ENCODE measurements at places on chromosomes 7 and 10.

DNA sequence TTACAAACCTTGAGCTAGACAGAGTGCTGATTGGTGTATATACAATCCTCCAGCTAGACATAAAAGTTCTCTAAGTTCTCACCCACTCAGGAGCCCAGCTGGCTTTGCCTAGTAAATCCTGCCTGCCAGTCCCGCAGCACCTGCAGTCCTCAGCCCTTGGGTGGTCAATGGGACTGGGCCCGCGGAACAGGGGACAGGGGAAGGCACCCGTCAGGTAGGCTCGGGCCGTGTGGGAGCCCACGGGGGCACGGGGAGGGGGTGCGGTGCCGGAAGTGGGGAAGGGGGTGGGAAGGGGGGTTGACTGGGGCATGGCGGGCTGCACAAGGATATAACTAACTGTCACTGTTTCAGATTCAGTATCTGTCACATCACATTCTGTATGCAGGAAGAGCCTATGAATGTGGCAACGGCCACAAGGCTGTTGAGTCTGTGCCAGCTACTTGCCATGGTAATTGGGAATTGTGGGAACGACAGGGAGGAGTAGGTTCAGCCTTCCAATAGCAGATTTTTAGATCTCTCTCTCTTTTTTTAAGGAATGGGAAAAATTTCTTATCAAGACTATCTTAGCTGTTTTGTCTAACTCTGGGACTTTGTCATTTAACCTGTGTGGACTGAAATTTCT, 205.1 kb upstream of the PLPP4 start:
- no peak for DNase-seq

DNA sequence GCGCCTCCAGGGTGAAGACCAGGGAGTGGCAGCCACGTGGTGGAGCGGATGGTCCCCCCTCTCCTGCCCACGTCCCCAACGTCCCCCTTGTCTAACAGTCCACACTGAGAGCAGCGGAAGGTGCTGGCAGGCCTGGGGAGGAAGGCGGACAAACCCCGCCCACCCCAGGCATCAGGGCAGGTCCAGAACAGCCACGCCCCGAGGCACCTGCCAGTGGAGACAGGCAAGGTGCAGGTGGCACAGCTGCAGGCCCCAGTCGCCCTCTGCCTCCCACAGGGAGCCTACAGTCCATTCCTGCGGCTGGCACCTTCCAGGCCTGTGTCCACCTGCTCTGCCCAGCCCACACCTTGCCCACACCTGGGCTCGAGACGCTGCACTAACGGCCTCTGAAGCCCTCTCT, 24.9 kb downstream of the CYP2W1 start:
- no peak for DNase-seq

GRCh38 chr7:105782391-105783042, 93.9 kb downstream of the ATXN7L1 start:
- no peak for DNase-seq

GRCh38 chr7:152366662-152367061, 69.1 kb downstream of the KMT2C start:
- no peak for DNase-seq

GRCh38 chr7:50273301-50273700, 31.2 kb upstream of the IKZF1 start:
- no peak for DNase-seq

DNA sequence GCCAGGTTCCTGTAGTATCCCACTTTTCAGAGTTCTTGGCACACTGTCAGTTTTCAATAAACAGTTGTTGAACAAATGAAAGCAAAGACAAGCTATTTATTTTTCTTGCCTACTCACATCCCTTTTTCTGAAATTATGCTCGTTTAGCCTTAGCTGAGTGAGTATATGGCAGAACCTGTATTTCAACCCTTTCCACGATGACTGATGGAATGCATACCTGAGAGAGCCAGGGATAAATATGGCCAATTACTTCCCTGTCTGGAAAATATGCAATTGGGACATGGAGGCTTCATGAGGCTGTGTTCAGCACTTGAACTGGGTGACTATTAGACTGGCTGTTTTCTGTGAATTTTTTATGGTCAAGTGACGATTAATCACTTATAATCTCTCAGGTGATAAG, 144.5 kb upstream of the POT1 start:
- no peak for DNase-seq

- DNase-seq: no peak
Observed at GRCh38 chr7:47342296-47343060, 239.4 kb downstream of the TNS3 start.

DNA sequence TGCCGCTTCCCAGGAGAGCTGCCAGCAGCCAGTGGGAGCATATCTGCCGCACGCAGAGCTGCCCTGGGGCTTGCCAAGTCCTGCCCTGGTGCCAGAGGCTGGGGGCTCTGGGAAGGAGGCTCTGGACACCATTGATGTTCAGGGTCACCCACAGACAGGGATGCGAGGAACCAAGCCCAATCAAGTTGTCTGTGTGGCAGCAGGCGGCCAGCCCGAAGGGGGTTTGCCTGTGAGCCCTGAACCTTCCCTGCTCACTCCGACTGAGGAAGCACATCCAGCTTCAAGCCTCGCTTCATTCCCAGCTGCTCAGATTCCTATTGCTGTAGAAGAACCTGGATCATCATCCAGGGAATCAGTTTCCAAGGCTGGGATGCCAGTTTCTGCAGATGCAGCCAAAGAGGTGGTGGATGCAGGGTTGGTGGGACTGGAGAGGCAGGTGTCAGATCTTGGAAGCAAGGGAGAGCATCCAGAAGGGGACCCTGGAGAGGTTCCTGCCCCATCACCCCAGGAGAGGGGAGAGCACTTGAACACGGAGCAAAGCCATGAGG, 94.6 kb downstream of the TACC2 start:
- DNase-seq: no peak

DNA sequence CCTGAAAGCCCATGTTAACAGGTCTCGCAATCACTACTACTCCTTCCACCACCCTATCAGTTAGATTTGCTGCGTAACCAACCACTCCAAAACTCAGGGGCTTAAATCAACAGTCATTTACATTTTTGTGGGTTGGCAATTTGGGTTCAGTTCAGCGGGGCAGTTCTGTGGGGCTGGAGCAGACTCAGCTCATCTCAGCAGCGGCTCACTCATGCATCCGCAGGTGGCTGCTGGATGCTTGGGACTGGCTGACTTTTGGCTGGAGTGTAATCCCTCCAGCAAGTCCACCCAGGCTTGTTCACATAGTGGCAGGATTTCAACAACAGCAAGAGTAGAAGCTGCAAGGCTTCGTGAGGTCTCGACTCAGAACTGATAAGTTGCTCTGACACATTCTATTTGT, 79.2 kb downstream of the NEUROD6 start:
- no peak for DNase-seq

Measured in KBM-7 (cell line).